Sigmoid colon (tissue), 7 donors: ENCODE measurements at places on chromosomes 6 and 20.

DNA sequence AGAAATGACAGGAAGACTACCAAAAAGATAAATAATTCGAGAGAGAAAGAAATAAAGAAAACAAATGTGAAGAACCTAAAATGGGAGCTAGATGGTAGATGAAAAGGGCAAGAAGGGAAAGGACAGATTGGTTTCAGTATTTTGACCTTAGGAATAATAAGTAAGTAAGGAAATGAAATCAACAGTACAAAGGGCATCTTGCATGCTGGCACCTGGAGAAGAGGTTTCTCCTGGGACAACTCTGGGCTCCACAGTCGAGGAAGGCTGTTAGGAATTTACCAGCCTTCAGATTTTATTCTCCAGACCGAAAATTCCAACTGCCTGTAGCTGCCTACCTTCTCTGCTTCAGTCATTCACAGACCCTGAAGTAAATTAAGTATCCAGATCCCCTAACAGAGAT lies 80.5 kb downstream of the SMLR1 start:
- DNase-seq = no peak

DNA sequence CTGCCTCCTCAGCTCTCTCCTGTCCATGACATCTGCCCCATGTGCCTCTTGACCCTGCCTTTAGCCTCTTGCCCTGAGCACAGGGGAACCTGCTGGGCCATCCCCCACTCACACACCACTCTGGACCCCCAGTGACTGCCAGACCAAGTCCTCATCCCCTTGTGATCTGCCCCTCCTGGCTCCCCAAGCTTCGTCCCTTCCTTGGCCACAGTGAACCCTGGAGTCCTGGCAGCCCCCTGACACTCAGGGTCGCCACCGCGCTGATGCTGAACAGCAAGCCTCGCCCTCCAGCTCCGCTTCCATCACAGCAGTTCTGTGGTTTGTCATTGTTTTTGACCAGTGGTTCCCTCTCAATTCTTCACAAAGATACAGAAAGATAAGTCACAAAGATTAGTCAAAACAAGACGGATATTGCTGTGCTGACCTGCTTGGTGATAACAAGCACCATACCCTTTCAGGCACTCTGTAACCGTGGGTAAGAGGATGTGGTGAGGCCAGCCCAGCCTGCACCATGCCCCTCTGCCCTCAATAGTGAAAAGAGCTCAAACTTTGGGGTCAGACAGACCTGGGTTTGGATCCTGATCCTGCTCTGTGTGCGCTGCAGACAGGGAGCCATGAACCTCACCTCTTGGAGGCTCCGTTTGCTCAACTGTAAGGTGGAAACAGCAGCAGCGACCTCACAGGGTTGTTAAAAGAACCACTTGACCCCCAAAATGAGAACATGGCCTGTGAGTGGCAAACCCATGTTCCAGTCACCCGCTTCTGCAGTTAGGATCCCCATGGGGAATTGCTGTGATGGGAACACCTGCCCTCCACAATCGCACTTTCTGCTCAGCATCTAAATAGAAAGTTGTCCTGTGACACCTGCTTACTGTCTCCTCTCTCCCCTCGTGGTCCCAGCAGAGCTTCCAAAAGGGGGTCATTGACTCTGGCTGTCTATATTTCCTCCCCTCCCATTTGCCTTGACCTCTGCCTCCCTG lies 114.5 kb downstream of the TOX2 start:
- DNase-seq = no peak

GRCh38 chr6:166333172-166333995 lies 9.0 kb downstream of the SFT2D1 start:
- no peak for DNase-seq

DNA sequence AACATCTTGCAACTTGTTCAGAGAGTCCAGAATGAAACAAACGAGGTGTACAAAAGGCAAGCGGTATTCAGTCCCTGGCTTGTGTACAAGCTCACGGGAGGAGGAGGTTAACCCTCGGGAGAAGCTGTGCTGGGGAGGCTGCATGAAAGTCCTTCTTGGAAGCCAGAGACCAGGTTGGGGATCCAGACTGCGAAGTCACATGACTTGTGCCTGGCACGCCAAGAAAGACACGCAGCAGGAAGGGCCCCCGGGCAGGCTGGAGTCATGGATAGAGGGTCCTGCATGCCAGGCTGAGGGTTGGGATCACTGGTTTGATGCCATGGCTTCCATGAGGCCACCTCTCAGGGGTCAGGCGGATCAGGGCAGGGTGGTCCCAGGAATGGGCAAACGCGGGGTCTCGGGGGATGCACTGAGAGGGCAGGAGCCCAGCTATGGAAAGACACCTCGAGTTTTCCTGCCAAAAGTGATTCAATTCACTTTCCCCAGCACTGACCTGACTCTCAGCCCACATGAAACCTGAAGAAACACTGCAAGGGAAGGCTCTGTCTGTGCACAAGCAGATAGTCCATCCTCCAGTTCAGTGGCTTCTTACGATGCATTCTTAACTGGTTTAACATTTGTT lies 79.4 kb downstream of the DLL1 start:
- no peak for DNase-seq

- DNase-seq = no peak
Observed at GRCh38 chr6:55437141-55437540, 109.9 kb downstream of the GFRAL start.

DNA sequence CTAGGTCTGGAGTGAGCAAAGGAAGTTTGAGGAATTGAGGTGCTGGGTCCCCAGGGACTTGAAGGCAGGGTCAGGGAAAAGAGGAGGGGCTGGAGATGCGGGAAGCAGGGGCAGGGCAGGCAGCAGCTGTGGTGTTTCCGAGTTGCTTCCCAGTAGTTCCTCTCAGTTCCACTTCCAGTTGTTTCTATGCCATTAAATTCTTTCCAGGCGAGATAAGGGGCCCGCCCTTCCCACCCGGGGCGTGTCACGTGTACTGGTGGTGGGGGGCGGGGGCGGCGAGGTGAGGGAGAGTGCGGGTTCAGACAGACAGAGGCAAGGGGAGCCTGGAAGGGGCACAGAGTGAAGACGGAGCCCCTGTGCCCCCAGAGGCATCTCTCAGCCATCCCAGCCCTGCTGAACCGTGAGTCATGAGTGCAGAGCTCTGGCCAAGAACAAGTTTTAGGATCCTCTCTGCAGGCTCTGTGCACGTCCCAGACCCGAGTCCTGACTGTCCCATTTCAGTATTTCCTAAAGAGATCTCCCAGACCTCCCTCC lies 977 bp downstream of the TNXB start:
- DNase-seq = peak; percentile 87

- no peak for DNase-seq
Observed at GRCh38 chr6:165506657-165507056, 156.4 kb downstream of the PDE10A start.

DNA sequence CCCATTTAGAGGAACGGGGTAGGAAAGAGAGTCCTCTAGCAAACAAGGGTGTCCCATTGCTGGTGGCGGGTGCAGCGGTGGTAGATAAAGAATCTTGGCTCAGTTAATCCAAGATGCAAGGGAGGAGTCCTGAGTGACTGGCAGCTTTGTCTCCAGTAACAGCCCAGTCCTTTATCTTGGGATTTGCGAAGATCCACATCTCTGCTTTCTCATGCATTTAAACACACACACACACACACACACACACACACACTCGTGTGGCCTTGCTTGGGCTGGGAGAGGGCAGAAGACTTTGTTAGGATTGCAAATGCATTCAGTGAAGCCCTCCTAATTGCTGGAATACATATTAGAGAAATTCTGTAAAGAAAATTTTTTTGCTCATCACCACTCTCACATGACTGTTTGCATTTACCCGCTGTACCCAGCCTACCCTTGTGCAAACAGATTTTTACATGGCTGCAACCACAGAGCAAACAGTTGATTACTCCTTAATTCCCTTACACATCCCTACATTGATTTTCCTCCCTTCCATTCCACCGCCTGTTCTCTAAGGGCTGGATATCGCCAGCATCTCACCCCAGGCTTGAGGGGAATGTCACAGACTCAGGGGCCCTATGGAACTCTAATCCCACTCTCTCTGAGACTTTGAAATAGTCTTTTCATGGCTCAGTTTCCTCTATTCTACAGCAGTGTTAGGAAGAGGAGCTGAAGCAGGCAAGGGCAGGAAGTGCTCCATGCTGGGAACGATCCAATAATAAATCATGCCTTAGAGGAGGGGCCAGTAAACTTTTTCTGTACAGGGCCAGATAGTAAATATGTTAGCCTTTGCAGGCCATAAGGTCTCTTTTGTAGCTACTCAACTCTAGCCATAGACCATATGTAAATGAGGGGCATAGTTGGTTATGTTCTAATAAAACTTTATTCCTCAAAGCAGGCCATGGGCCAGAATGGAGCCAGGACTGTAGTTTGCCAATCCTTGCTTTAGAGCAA lies 3.5 kb downstream of the C6orf132 start:
- DNase-seq = no peak

- no peak for DNase-seq
Observed at GRCh38 chr6:100775667-100776066, 105.5 kb downstream of the ASCC3 start.

GRCh38 chr6:112343977-112344376 lies 3.2 kb upstream of the RFPL4B start:
- no peak for DNase-seq

GRCh38 chr6:115908906-115909559 lies 151.7 kb downstream of the FRK start:
- no peak for DNase-seq

- DNase-seq = no peak
Observed at GRCh38 chr6:44645276-44645675, 257.8 kb downstream of the CDC5L start.

GRCh38 chr20:16098890-16099639 lies 474.2 kb downstream of the KIF16B start:
- DNase-seq = no peak

DNA sequence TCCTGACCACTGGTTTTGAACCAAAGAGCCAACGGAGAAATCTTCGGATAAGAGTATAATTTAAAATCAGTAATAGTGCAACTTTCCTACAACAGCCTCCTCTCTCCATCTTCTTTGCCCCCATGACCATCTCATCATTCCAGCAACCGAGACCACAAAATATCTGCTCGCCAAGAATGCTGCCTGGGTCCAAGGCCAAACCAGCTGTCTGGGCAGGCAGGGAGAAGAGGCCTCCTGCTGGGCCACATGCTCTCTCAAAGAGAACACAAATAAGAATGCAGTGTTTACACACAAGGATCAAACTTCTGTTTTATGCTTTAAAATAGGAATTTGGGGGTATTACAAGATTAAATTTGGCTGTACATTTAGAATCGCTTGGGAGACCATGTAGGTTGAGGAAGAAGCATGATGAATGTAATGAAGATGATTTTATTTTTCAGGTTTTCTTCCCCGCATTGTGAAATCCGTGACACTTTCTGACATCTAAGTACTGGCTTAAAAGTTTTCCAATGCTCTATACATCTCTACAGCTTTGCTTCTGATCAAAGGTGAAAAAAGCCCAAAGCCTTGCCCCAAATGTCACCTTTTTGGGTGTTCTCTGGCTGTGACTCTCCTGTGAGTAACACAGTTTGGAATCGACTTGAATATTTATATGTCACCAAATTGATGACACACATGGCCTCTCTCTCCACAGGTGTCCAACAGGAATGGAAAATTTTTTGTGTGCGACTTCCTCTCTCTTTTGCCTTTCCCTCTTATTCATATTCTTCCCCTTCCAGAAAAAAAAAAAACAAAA lies 79.4 kb upstream of the PROKR2 start:
- DNase-seq = no peak

GRCh38 chr6:57127763-57128162 lies 37.8 kb downstream of the ZNF451 start:
- no peak for DNase-seq

DNA sequence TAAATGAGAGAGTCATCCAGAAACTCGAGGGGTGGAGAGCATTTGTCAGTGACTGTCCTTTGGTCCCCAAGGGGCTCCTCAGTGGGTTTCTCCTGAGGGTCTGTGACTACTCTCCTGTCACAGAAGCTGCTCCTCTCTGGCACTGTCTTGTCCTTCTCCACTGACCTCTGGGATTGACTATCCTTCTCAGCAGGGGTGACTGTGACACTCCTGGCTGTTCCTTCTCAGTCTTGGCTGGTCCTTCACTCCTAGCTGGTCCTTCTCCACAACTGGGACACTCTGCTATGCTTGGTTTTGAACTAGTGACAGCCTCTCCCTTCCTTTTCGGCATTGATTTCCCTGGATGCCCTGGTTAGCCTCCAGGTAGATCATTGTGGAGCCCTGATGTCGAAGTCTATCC lies 33.5 kb downstream of the DYNLT1 start:
- DNase-seq = no peak

GRCh38 chr6:111973118-111973761 lies 80.7 kb upstream of the CCN6 start:
- peak; percentile 85 for DNase-seq

GRCh38 chr20:63555661-63556381 lies 1.9 kb downstream of the FNDC11 start:
- DNase-seq = no peak

DNA sequence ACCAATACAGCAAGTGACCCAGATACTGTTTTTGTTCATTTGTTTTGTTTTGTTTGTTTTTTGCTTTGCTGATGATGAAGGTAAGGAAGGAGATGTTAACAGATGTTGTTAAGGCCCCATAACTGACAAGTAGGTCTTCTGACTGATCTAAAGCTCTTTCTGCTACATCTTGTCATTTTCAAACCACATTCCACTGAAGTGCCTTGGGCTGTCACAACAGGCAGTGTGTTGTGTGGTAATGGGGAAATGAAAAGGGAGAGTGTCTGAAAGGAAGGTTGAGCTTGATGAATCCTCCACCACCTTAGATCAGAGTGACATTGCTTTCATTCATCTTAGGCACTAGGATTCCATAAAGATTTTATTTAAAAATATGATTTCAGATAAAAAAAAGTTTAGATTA lies 479.4 kb upstream of the SYNCRIP start:
- DNase-seq = no peak

DNA sequence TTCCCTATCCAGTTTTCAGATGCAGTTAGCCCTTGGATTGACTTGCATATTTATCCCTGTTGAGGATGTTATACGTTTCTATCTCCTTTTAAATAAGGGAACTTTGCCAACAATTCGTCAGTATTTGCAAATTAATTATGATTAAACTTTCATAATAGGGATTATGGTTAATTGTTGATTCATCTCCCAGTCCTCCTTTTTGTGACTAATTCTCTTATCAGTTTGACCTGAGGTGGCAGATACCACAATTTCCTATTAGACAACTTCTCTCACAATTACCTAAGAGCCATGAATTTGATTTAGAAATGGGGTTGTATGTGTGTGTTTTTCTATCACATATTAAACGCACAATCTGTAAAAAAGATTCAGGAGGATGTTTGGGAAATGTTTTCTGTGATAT lies 172.9 kb downstream of the LAMA2 start:
- no peak for DNase-seq

DNA sequence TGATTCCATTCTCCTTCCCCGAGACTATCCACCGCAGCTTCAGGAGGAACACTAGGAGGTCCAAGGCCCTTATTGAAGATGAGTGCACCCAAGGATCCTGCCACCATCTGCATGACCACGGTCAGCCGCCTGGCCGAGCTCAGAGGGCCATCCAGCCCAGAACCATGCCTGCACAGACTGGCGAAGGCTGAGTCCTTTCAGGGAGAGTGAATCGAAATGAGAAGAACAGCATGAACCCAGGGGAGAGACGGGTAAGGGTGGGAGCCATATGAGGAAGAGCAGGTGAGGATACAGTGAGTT lies 26.3 kb downstream of the SERPINB6 start:
- no peak for DNase-seq
